Panc1 (cell line): ENCODE measurements at places on chromosomes 7 and 10. TPM values are rescaled to one million over a fixed set of nuclear protein-coding genes. Genes with fewer than 3 reads are reported as not detected.
A peak's percentile ranks its signal among the peaks of the same experiment; 100 is the strongest.

NRCAM gene
- total RNA-seq: 0.21 TPM

NPTX2 gene
- 0.15 TPM for total RNA-seq

TMEM213 gene
- not detected for total RNA-seq

PARP12 gene
- total RNA-seq: 31.7 TPM

PODXL gene
- 32.3 TPM for total RNA-seq

NEUROD6 gene
- total RNA-seq: not detected

COBL gene
- total RNA-seq: 0.39 TPM

TAS2R4 gene
- total RNA-seq: 0.57 TPM

NACAD gene
- 5.3 TPM for total RNA-seq

DYNC1I1 gene
- total RNA-seq: 0.13 TPM

AMPH gene
- total RNA-seq: not detected

PLXNA4 gene
- 0.10 TPM for total RNA-seq

GRCh38 chr7:82331234-82331633, 112.3 kb downstream of the CACNA2D1 start:
- DNase-seq: no peak
- H3K27me3 ChIP-seq: no peaks in the 10 kb centered on the region
- H3K4me3 ChIP-seq: no peak overlapping the region
- no peaks in the 10 kb centered on the region for H3K36me3 ChIP-seq
- H3K27ac ChIP-seq: no peak overlapping the region
- no peaks in the 10 kb centered on the region for H3K4me1 ChIP-seq

- H3K27ac ChIP-seq: no peak overlapping the region
- no peaks in the 10 kb centered on the region for H3K4me1 ChIP-seq
- H3K36me3 ChIP-seq: no peaks in the 10 kb centered on the region
- no peak for DNase-seq
- no peaks in the 10 kb centered on the region for H3K27me3 ChIP-seq
- H3K4me3 ChIP-seq: no peak overlapping the region
These were observed 111.0 kb downstream of the LMBR1 start for GRCh38 chr7:156781972-156782371.

- H3K27me3 ChIP-seq: no peaks in the 10 kb centered on the region
- no peak for DNase-seq
- H3K27ac ChIP-seq: no peak overlapping the region
These were observed 184.4 kb downstream of the C7orf25 start for GRCh38 chr7:42727451-42727850.

DNA sequence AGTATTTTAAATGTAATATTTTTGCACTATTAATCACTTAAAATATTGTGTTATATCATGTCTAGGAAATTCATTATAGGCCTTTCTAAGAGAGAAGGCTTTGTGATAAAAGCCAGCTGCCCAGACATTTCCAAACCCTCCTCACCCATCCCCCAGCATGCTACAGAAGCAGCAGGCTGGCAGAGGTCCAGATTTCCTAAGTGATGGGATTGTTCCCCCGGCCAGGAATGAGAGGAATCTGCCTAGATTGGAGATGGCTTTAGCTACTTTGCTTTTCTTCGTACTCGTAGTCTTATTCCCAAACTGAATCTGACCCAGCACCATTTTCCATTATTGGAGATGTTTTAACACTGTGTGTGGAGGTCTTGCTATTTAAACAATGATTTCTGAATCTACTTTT, 29.4 kb downstream of the CDK14 start:
- no peak for DNase-seq
- no peaks in the 10 kb centered on the region for H3K4me1 ChIP-seq
- no peaks in the 10 kb centered on the region for H3K36me3 ChIP-seq
- no peak overlapping the region for H3K27ac ChIP-seq
- H3K27me3 ChIP-seq: no peaks in the 10 kb centered on the region

GRCh38 chr7:131004371-131004770, 270.4 kb upstream of the KLF14 start:
- DNase-seq: no peak
- H3K4me3 ChIP-seq: no peak overlapping the region
- no peaks in the 10 kb centered on the region for H3K27me3 ChIP-seq
- peaks cover 38% of the 10 kb centered on the region for H3K4me1 ChIP-seq
- no peaks in the 10 kb centered on the region for H3K36me3 ChIP-seq
- H3K27ac ChIP-seq: no peak overlapping the region

- no peak overlapping the region for H3K27ac ChIP-seq
- H3K4me1 ChIP-seq: no peaks in the 10 kb centered on the region
- no peak for DNase-seq
These were observed 303.2 kb downstream of the EXOC4 start for GRCh38 chr7:133556048-133556447.

DNA sequence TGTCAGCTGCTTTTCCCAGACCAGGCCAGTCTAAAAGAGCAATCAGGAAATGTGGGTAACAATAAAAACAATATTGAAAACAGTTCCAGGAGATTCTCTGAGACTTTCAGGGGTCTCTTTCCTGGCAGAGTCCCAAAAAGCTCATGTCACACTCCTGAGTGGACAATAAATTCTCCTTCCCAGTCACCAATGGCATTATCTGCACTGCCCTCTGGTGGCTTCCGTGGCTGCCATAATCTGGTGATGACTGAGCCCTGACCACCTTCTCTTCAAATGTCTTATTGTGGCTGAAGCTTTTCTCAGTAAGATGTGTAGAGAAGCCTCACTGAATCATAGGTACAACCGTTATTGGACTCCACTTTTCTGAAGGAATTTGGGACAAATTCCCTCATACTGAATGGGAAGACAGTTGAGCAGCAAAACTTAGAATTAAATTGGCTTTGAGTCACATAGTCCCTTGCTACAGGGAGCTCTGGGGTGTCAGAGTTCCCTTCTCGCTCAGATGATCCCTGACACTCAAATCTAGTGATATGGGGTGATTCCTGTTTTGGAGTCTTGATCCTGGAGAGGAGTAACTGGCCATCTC, 24.4 kb upstream of the ASAH2 start:
- H3K36me3 ChIP-seq: no peaks in the 10 kb centered on the region
- peak; percentile 13 for DNase-seq
- H3K27ac ChIP-seq: no peak overlapping the region

DNA sequence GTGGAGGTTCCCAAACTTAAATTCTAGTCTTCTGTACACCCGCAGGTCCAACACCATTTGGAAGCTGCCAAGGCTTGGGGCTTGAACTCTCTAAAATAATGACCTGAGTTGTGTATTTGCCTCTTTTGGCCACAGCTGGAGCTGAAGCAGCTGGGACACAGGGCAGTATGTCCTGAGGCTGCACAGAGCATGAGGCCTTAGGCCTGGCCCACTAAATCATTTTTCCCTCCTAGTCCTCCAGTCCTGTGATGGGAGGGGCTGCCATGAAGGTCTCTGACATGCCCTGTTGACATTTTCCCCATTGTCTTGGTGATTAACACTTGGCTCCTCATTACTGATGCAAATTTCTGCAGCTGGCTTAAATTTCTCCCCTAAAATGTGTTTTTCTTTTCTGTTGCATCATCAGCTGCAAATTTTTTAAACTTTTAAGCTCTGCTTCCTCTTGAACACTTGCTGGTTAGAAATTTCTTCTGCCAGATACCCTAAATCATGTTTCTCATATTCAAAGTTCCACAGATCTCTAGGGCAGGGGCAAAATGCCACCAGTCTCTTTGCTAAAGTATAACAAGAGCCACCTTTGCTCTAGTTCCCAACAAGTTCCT, 43.6 kb upstream of the WNT16 start:
- H3K4me1 ChIP-seq: no peaks in the 10 kb centered on the region
- no peak for DNase-seq
- no peak overlapping the region for H3K27ac ChIP-seq

GRCh38 chr7:50832744-50833143, 50.0 kb upstream of the GRB10 start:
- H3K4me1 ChIP-seq: no peaks in the 10 kb centered on the region
- H3K36me3 ChIP-seq: no peaks in the 10 kb centered on the region
- H3K4me3 ChIP-seq: no peak overlapping the region
- H3K27ac ChIP-seq: no peak overlapping the region
- H3K27me3 ChIP-seq: no peaks in the 10 kb centered on the region

GRCh38 chr10:120473593-120473992, 16.6 kb downstream of the PLPP4 start:
- DNase-seq: no peak
- H3K36me3 ChIP-seq: no peaks in the 10 kb centered on the region
- H3K27ac ChIP-seq: no peak overlapping the region
- H3K4me3 ChIP-seq: no peak overlapping the region
- H3K4me1 ChIP-seq: no peaks in the 10 kb centered on the region

- no peak overlapping the region for H3K27ac ChIP-seq
- H3K4me1 ChIP-seq: no peaks in the 10 kb centered on the region
- no peak for DNase-seq
- H3K4me3 ChIP-seq: no peak overlapping the region
- peaks cover 2% of the 10 kb centered on the region; the same call in 1 of the 2 replicates for H3K27me3 ChIP-seq
These were observed 262.8 kb downstream of the SLC25A13 start for GRCh38 chr7:96059075-96059474.

DNA sequence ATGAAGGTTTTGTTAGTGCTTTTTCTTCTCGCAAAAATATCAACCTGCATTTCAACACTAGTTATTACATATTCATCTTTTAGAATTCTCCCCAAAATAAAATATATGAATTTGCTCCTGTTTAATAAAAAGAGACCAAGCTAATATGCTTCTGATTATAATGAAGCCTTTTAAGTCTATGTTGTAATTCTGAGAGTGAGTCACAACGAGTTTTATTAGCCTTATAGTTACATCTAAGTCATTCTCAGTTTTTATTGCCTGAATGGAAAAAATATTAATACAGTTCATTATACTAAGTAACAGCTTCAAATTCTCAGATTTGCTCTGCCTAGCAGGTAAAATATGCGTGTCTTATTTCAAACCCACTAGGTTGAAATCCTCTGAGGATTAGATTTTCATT, 152.4 kb upstream of the CELF2 start:
- H3K27me3 ChIP-seq: no peaks in the 10 kb centered on the region
- no peak for DNase-seq
- no peaks in the 10 kb centered on the region for H3K4me1 ChIP-seq
- H3K27ac ChIP-seq: no peak overlapping the region
- H3K4me3 ChIP-seq: no peak overlapping the region
- H3K36me3 ChIP-seq: no peaks in the 10 kb centered on the region

- no peak overlapping the region for H3K4me3 ChIP-seq
- H3K27ac ChIP-seq: no peak overlapping the region
These were observed 442.5 kb downstream of the KIF20B start for GRCh38 chr10:90143937-90144336.

DNA sequence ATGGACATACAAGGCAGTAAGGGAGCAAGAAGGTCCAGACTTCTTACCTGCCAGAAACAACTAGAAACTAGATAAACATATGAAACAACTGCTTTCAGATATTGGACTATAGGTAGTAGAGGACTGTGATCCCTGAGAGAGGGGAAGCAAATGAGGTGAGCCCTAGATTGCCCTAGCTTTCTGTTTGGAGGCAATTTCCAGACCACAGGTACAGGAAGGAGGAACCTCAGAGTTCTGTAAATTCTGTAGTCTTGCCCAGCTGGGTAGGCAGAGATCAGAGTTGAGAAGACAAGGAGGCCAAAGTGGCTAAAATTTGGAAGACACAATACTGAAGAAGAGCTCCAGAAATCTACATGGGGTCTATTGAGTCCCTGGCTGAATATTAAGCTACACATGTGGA, 21.0 kb downstream of the CDK6 start:
- peak overlapping the region; percentile 24 for H3K27ac ChIP-seq
- no peaks in the 10 kb centered on the region; the same call in 1 of the 2 replicates for H3K36me3 ChIP-seq
